ENCODE measurements at places on chromosomes 4 and X.

DNA sequence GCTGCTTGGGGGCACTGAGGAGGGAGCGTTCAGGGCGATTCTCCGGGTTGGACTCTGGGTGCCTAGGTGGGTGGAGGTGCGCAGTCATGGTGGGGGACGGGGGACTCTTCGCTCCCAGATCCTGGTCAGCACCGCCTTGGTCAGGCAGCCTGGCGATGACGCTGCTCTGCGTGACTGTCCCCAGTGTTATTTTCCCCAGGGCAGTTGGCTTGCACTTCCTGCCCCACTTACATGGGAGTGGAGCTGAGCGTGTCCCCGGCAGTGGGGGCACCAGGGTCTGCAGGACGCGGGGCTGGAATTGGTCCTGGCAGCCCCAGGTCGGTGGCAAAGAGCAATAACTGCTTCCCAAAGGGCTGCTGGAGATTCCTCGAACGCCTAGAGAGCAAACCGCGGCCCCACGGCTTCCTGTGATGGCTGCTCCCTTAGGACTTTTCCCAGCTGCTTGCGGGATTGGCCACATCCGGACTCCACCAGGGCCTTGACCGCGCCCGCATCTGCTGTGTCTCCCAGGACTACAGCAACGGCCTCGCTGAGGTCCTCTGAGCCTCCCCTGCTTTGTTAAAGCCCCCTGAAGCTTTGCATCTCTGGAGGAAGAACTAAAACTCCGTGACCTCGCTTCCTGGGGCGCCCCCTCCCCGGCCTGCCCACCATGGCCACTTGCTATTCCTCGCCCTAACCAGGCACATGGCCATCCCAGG is 35.3 kb upstream of the GPR78 start:
- no peak for DNase-seq

DNA sequence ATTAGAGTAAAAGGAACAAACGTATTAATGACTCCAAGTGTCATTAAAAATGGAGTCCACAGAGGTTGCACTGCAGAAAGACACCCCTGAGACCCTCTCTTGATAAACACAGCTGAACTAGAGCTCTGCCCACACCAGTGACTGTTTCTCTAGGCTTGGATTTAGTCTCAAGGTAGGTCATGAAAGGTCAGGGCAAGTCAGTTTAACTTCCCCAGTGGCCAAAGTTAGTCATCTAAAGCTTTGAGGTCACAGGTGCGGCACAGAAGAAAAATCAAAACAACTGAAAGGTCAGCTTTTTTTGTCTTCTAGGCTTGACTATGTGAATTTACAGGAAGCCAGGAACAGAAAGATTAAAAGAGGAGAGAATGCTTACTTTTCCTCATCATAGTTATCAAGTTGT is 749.6 kb downstream of the RAB28 start:
- DNase-seq = no peak

DNA sequence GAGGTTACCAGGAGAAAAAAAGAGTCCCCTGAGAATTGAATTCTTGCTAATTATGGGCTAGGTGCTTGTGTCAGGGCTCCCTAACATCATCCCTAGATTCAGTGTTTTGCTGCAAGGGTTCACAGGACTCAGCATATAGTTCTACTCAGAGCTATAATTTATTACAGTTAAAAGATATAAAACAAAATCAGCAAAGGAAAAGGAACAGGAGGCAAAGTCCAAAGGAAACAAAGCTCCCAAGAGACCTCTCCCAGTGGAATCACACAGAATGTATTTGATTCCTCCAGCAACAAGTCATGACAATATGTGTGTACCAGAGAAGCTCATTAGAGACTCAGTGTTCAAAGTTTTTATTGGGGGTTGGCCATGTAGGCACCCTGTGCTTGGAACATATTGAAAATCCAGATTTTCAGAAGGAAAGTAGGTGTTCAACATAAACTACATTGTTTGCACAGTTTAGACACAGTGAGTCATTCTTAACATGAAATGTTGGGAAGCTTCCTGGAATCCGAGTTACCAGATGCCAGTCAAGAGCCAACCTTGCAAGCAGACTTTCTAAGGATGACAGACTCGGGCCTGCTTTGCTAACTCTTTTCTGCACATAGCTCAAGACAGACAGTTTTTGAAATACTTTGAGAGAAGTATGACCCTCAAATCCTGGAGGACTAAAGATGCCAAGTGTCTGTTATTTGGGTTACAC is 311.3 kb upstream of the EMCN start:
- no peak for DNase-seq

DNA sequence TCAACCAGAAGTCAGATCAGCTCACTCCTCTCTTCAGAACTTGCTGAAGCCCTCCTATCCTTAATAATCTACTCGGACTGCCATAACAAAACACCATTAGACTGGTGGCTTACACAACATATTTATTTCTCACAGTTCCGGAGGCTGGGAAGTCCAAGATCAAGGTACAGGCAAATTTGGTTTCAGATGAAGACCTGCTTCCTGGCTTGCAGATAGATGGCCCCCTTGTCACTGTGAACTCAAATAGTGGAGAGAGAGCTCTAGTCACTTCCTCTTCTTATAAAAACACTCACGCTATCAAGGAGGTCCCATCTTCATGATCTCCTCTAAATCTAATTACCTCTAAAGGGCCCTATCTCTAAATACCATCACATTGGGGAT is 125.1 kb downstream of the CAMK2D start:
- DNase-seq = no peak

- DNase-seq = no peak
These were observed 58.4 kb upstream of the STS start for GRCh38 chrX:7088968-7089615.

Data from chondrocyte (in vitro differentiated cells).